Peyer's patch (tissue), 4 donors: ENCODE measurements at places on chromosomes 5 and 9. TPM values are rescaled to one million over a fixed set of nuclear protein-coding genes. Genes with fewer than 3 reads are reported as not detected.

GRCh38 chr9:84393266-84393950, 52.9 kb upstream of the SLC28A3 start:
- H3K36me3 ChIP-seq = no peaks in the 10 kb centered on the region
- H3K27me3 ChIP-seq = no peaks in the 10 kb centered on the region
- no peaks in the 10 kb centered on the region for H3K4me1 ChIP-seq
- H3K27ac ChIP-seq = no peak overlapping the region
- no peak for DNase-seq

DNA sequence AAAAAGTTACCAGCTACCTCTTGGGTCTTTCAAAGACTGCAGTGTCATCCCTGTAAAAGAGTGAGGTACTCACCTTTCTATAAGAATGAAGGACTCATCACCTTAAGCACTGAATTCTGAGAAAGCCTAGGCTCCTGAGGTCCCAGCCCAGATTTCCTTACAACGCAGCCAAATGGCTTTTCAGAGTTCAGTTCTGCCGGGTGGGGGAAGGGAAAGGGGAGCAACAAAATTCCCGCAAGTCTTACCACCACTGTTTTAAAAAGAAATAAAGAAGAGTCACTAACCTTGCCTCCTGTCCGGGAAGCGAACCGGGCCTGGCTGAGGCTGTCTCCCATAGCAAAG, 373 bp downstream of the ADAMTS12 start:
- no peak for DNase-seq
- H3K27me3 ChIP-seq = no peaks in the 10 kb centered on the region
- H3K4me1 ChIP-seq = no peaks in the 10 kb centered on the region
- no peak overlapping the region for H3K27ac ChIP-seq

DNA sequence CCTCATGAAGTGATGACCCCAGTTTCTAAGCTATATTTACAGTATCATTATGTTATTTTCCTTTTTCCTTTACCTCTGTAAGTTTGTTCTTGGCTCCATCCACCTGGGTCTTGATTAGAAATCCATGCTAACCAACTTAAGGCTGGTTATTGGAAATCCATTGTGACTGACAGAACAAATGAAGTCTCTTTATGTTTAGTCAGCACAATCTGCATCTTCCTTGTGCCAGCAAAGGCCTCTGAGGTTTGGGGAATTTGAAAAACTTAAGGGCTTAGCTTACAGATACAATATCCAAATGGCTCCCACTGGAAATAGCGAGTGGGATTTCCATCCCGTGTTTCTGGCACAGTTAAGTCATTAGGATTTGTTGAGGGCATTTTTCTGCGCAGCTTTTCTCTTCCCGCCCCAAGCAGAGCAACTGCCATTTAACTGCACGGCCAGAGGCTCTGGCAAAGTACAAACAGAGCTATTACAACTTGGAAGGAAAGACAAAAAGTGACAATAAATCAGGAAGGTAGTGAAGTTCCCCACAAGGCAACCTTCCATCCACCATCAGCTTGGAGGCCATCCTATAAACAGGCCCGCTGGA, 64.2 kb downstream of the DCP2 start:
- DNase-seq = no peak
- no peaks in the 10 kb centered on the region for H3K27me3 ChIP-seq
- H3K4me1 ChIP-seq = no peaks in the 10 kb centered on the region
- H3K36me3 ChIP-seq = no peaks in the 10 kb centered on the region

DNA sequence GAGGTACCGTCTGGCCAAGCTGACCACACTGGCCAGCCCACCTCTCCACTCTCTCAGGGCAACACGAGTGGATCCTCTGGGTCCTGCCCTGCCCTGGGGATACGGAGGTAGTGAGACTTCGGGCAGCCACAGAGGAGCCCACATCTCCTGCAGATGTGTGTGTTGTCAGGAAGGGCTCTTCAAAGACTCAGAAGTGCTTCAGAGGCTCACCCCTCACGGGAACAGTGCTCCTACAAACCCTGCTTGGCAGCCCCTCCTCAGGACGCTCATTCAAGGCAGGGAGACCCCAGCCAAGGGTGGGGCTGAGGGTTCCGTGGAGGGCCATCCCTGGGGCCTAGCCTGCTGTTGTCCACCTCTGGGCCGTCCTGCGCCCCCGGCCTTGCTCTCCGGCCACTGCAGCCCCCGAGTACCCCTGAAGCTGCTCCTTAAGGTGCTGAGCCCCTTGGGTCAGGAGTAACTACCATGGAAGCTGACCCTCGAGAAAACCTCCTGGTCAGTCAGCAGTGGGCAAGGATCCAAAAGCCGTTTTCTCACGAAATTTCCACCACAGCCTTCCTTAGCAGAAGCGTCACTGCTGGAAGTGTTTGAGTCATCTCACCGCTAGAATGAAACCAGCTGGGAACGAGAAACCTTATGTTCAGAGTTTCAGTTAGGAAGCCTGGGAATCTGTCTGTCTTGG, 23.2 kb upstream of the LRRC14B start:
- no peak overlapping the region for H3K27ac ChIP-seq
- no peak overlapping the region for H3K4me3 ChIP-seq
- no peaks in the 10 kb centered on the region for H3K36me3 ChIP-seq

DNA sequence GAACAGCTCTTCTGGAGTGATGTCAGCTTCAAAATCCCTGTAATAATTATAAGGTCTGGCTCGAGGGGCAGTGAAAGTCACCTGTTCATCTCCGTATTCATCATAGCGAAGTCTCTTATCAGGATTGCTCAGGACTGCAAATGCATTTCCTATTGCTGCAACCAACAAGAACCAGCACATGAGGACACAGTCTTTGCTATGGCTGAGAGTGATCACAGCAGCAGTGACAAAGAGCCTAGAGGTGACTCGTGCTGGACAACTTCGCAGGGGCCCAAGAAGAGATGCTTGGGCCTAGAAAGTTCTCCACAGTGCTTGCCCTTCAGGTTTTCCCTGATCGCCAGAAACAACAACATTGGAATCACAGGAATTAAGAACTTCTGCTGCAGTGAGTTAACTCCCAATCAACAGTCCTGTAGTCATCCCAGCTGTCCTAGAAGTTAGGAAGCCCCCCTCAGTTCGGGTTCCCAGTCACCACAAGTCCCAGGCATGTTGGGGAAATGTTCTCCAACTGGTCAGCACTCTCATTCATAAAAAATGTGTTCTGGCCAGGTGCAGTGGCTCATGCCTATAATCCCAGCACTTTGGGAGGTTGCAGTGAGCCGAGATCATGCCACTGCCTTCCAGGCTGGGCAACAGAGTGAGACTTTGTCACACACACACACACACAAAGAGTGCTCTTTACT, 13.0 kb downstream of the DNAJC18 start:
- H3K4me1 ChIP-seq = no peaks in the 10 kb centered on the region
- DNase-seq = no peak
- no peak overlapping the region for H3K27ac ChIP-seq
- no peak overlapping the region for H3K4me3 ChIP-seq

DNA sequence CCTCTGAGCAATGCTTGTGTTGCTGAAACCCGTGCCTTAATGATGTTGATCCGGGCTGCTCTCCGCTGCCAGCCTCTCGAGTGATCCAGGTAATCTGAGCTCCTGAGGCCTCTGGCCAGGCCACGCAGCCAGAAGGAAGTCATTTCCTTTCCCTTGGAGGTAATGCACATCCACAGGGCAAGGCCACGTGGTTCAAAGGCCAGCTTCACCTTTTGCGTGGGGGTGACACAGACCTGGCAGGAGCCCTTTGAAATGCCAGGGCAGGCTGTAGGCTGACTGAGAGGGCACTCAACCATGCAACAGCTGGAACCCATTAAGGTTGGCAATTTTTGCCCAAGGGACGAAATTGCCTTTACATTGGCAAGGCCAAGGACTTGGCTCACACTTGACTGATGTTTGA, 80.4 kb downstream of the LIX1 start:
- DNase-seq = no peak
- no peaks in the 10 kb centered on the region for H3K27me3 ChIP-seq
- H3K36me3 ChIP-seq = no peaks in the 10 kb centered on the region
- H3K4me1 ChIP-seq = no peaks in the 10 kb centered on the region
- H3K4me3 ChIP-seq = no peak overlapping the region

- no peaks in the 10 kb centered on the region for H3K4me1 ChIP-seq
- H3K27me3 ChIP-seq = no peaks in the 10 kb centered on the region
- no peaks in the 10 kb centered on the region for H3K36me3 ChIP-seq
- no peak overlapping the region for H3K4me3 ChIP-seq
These were observed 624.7 kb upstream of the ACO1 start for GRCh38 chr9:31759703-31760102.

- H3K4me1 ChIP-seq = no peaks in the 10 kb centered on the region
- DNase-seq = no peak
- H3K36me3 ChIP-seq = peaks cover 27% of the 10 kb centered on the region
- no peaks in the 10 kb centered on the region for H3K27me3 ChIP-seq
- no peak overlapping the region for H3K27ac ChIP-seq
These were observed 43.3 kb downstream of the CD180 start for GRCh38 chr5:67153292-67153691.

Gene C5orf58
- total RNA-seq = not detected

Gene SLCO4C1
- not detected for total RNA-seq

Gene MEIKIN
- total RNA-seq = not detected

Gene TRAF1
- 3.3 TPM for total RNA-seq

Gene GRXCR2
- not detected for total RNA-seq

Gene ACTBL2
- total RNA-seq = not detected
